ENCODE measurements at places on chromosomes 3 and 15. TPM values are rescaled to one million over a fixed set of nuclear protein-coding genes. Genes with fewer than 3 reads are reported as not detected.
A peak's percentile ranks its signal among the peaks of the same experiment; 100 is the strongest.

The GABRR3 gene
- total RNA-seq, result not detected

DNA sequence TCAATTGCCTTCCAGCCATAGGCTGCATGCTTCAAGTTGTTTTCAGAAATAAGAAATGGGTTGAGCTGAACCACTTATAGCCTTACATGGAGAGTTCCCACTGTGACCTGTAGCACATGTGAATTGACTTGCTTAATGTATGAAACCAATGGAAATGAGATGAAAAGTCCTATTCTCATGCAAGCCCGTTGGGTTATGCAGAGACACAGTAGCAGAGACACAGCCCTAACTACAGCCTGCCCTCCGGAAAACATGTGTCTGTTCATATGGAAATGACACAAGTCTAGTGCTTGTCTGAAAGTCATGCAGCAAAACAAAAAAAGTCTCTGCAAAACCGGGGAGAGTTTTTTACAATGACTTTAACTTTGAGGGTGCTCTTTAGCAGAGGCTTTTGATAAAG lies 14.5 kb downstream of the HIGD2B start:
- no peak for DNase-seq
- peaks cover 13% of the 10 kb centered on the region for H3K4me1 ChIP-seq

The FAM174B gene
- 10.6 TPM for total RNA-seq

- H3K4me1 ChIP-seq, result no peaks in the 10 kb centered on the region
- H3K27ac ChIP-seq, result no peak overlapping the region
- H3K4me3 ChIP-seq, result no peak overlapping the region
- no peak for DNase-seq
- H3K27me3 ChIP-seq, result peaks cover 2% of the 10 kb centered on the region
Measured at GRCh38 chr3:98073486-98073885, 13.5 kb upstream of the OR5AC2 start.

The C3orf22 gene
- not detected for total RNA-seq

DNA sequence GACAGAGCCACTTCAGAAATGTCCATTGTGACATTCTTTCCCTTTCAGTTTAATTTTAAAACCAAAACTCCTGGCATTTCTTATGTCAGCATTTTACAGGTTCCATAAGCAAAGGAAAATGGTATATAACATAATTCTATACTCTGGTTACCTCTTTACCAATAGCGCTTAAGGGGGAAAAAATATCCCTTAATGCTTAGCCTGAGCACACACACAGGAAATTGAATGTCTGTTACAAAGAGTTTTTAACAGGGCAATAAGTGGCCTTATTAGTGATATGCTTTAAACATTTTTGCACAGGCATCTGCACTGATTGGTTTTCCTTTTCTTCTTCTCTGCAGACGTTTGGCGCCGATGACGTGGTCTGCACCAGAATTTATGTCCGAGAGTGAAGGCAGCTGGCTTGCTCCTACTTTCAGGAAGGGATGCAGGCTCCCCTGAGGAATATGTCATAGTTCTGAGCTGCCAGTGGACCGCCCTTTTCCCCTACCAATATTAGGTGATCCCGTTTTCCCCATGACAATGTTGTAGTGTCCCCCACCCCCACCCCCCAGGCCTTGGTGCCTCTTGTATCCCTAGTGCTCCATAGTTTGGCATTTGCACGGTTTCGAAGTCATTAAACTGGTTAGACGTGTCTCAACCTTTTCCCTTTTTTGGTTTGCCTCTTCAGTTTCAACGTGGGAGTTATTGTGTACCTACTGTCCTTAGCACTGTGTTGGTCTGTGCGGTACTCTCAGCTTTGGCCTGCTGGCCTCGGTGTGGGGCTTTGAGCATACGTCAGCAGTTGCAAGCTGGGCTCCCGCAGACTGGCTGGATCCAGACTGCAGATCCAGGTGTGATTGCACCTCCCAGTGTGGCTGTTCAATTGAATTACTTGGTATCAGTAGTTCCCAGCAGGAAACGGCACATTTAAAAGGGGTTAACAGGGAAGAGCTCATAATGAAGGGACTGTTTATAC lies 7.7 kb downstream of the CRABP1 start:
- H3K27me3 ChIP-seq, result peaks cover 19% of the 10 kb centered on the region
- H3K4me1 ChIP-seq, result peaks cover 49% of the 10 kb centered on the region
- DNase-seq, result no peak
- H3K4me3 ChIP-seq, result peak overlapping the region; percentile 48

DNA sequence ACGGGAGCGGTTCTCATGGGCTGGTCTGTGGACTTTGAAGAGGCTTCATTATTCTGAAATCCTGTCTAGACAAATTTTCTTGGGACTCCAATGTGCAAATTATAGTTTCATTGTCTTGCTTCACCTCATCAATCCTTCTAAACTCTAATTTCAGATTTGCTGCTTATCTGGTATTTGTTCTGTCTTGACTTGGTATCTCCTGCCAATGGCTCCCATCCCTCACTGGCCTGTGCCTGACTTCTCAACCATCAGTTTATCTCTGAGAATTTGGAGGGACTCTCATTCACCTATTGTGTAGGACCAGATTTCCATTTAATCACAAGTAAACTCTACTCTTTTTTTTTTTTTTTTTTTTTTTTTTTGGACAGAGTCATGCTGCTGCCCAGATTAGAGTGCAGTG lies 960.2 kb upstream of the NR2F2 start:
- peaks cover 43% of the 10 kb centered on the region for H3K4me1 ChIP-seq
- H3K27ac ChIP-seq, result no peak overlapping the region
- no peaks in the 10 kb centered on the region for H3K36me3 ChIP-seq
- DNase-seq, result no peak
- H3K27me3 ChIP-seq, result no peaks in the 10 kb centered on the region

DNA sequence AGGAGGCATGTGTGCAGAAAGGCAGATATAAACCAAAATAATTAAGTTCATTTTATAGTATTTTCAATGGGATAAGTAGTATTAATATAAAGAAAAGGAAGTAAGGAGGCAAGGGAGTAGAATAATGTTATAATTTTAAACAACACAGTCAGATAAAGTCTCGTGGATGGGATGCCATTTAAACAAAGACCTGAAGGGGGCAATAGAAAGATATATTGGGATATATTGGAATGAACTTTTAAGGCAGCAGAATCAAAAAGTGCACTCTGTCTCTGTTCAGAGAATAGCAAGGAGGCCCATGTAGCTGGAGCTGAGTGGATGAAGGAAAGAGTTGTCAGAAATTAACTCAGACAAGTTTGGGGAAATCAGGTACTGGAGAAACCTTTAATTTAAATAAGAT lies 158.7 kb downstream of the CGGBP1 start:
- no peak overlapping the region for H3K4me3 ChIP-seq
- no peak for DNase-seq
- no peak overlapping the region for H3K27ac ChIP-seq
- H3K27me3 ChIP-seq, result no peaks in the 10 kb centered on the region
- H3K36me3 ChIP-seq, result no peaks in the 10 kb centered on the region
- H3K4me1 ChIP-seq, result no peaks in the 10 kb centered on the region

DNA sequence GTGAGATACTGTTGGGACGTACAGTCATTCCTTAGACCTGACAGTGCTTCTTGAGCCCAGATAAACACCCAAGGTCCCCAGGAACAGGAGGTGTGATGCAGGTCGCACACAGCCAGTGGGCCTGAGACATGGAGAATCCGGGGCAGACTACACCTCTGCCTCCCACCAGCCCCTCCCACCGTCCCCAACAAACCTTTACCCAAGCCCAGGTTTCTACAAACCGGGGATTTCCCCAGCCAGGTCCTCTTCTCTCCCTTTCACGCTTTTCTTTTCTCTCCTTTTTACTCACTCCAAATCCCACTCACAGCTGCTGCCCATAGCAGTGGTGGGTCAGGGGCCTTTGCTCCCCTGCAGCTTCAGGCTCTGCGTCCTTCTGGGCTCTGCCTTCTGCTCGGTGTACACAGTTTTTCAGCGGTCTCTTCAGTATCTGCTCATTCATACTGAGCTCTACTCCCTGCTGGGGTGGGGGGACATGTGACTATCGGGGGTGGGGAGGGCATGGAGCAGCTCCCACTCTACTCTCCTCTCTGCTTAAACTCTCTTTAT lies 4.8 kb upstream of the PCSK6 start:
- no peaks in the 10 kb centered on the region for H3K36me3 ChIP-seq
- DNase-seq, result no peak
- H3K4me1 ChIP-seq, result peaks cover 43% of the 10 kb centered on the region
- H3K27me3 ChIP-seq, result peaks cover 55% of the 10 kb centered on the region
- no peak overlapping the region for H3K27ac ChIP-seq
- peak overlapping the region; percentile 58 for H3K4me3 ChIP-seq

DNA sequence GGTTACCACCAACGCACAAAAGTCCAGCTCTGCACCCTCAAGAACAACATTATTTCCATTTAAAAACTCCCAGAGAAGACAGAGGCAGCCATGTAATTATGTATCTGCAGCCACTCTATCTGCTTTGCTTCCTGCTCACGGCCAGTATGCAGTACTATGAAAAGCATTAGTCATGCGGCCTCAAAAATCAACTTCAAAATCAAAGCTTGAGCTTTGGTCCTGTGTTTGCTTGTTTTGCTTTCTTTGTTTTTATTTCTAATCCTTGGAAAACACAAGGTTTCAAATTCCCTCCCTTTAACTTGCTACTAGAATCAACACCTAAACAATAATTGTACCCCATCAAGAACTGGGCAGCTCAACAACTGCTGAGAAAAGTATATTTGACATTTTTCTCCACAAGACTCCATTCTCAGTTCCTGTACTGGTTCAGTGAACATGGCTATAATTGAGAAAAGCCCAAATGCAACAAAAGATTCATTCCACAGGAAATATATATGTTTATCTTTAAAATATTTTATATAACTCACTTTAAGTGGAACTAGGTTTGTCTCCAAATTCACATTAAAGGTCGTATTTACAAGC lies 37.6 kb downstream of the GBE1 start:
- no peaks in the 10 kb centered on the region for H3K36me3 ChIP-seq
- H3K4me1 ChIP-seq, result peaks cover 31% of the 10 kb centered on the region
- H3K27ac ChIP-seq, result peak overlapping the region; percentile 97
- peak overlapping the region; percentile 2 for H3K4me3 ChIP-seq
- DNase-seq, result no peak

GRCh38 chr15:98769867-98770266 lies 121.5 kb downstream of the IGF1R start:
- peaks cover 21% of the 10 kb centered on the region for H3K4me1 ChIP-seq
- H3K27ac ChIP-seq, result no peak overlapping the region
- no peaks in the 10 kb centered on the region for H3K27me3 ChIP-seq
- H3K36me3 ChIP-seq, result no peaks in the 10 kb centered on the region

DNA sequence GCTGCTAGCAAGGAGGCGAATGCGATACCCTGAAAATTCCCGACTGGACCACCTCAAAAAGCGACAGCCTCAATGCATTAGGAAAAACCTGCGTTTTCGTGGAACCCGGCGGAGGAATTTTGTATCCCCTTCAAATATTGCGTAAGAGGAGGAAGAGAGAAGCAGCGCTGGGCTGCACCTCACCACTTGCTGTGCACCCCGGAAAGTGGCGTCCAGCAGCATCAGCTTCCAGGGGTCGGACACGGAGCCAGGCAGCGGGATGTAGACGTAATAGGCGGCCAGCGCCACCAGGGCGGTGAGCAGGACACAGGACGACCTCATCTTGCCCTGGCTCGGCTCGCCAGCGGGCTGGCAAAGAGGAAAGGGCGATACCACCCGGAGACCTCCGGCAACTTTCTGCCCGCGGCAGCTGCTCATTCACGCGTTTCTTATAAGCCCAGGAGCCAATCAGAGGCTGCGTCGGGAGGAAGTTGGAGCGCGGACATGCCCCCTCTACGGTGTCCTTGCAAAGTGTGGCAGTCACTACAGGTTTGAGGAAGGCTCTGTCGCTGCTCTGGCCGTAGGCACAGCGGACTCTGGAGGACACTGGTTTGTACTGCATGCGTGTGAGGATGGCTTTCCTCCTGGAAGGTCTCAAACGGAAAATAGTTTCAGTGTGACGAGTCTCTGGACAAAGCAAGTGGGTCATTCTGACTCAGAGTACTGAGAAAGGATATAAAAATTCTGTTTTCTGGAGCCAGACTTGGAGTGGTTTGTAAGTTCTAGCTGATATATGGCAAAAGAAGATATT lies at the start of gene NCEH1:
NCEH1 (minus strand) TSS at position 404 of the 790 bp plus-strand sequence; CDS start at position 321, 83 bp downstream.
- H3K4me3 ChIP-seq, result peak within 1 kb of the TSS; percentile 97
- peak within 1 kb of the TSS; percentile 61 for H3K27ac ChIP-seq
- no peaks in the 10 kb centered on the region for H3K36me3 ChIP-seq
- DNase-seq, result peak; percentile 76
- no peaks in the 10 kb centered on the region for H3K27me3 ChIP-seq

DNA sequence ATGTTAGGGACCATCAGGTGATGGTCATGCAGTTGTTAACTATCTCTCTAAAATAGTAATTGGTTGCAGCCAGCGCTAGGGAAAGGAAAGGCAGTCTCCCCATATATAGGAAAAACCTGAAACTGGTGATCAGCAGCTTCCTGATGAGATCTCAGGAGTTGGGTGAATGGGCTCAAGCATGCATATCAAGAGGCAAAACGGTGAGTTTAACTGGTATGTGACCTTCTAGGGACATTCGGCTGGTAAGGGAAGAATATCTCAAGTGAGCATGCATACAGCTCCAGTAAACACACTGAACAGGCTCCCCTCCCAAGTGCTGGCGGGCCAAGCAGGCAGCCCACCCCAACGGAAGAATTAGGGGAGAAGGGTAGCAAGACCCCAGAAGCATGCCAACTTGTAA lies 49.3 kb upstream of the ROBO2 start:
- no peaks in the 10 kb centered on the region for H3K27me3 ChIP-seq
- no peak for DNase-seq
- H3K4me1 ChIP-seq, result no peaks in the 10 kb centered on the region
- H3K27ac ChIP-seq, result no peak overlapping the region

DNA sequence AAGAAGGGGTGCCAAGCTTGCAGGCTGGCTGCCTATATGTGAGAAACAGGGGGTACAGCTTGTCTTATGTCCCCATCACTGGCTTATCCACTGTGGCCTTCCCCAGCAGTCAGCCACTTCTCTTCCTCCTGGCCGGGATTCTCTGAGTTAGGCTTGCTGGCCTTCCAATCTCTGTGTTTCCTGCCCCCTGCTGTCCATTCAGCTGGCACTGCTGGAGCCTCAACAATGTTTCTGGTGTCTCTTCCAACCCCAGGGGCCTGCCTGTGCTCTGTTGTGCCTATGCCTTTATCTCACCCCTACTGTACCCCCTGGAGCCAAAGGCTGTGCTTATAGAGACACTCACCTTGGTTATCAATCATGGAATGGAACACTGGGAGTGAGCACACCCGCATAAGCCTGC lies 36.5 kb downstream of the ANAPC13 start:
- H3K4me3 ChIP-seq, result no peak overlapping the region
- no peaks in the 10 kb centered on the region for H3K4me1 ChIP-seq
- H3K36me3 ChIP-seq, result no peaks in the 10 kb centered on the region
- no peak for DNase-seq
- H3K27ac ChIP-seq, result no peak overlapping the region
- H3K27me3 ChIP-seq, result no peaks in the 10 kb centered on the region

The RBP2 gene
- total RNA-seq, result not detected

DNA sequence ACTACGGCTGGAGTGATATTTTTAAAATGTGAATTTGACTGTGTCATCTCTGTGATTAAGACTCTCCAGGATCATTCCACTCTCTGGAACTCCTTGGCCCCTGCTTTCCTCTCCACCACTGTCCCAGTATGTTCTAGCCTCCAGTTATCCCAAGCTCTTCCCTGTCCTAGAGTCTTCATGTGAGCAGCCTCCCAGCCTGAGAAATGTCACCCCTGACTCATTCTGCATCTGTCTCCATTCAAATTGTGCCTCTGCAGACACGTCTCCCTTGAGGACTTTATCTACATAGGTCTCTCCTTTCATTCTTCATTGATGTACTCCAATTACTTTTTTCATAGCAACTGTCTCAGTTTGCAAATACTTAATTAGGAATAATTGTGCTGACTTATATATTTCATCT lies 317.7 kb upstream of the ADAMTS9 start:
- H3K27me3 ChIP-seq, result no peaks in the 10 kb centered on the region
- no peak overlapping the region for H3K4me3 ChIP-seq
- peak overlapping the region; percentile 46 for H3K27ac ChIP-seq
- peaks cover 7% of the 10 kb centered on the region for H3K4me1 ChIP-seq
- no peak for DNase-seq

The INSYN1 gene
- total RNA-seq, result 9.6 TPM
